ENCODE measurements at places on chromosomes 16 and 17.

GRCh38 chr17:79414063-79414792 is 196.6 kb downstream of the RBFOX3 start:
- DNase-seq = no peak

DNA sequence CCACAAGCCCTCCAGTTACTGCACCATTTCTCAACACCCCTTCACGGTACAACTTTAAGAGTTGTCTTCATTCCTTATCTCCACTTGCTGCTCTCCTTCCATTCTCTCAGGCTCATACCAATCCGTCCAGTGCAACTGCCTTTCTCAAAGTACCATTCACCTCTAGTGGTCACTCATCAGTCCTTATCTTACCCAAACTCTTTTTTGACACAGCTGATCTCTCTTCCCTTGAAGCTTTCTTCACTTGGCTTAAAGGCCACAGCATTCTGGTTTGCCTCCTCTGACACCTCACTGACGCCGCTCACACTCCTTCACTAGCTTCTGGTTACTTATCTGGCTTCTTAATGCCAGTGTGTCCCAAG is 24.9 kb downstream of the UBE2G1 start:
- no peak for DNase-seq

DNA sequence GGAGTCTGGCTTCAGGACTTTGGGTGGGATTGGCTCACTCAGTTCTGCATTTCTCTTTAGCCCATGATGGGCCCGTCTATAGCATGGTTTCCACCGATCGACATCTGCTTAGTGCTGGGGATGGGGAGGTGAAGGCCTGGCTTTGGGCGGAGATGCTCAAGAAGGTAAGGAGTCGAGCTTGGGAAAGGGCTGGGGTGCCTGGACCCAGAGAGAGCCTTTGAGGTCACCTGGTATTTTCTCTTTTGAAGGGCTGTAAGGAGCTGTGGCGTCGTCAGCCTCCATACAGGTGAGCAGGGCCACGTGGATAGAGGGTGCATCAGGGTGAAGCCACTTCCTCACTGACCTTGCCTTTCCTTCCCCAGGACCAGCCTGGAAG is 2.2 kb downstream of the THOC6 start:
- DNase-seq = no peak

GRCh38 chr17:1762233-1762900 is 507 bp downstream of the SERPINF1 start:
- no peak for DNase-seq

GRCh38 chr17:10417431-10417830 is 4.3 kb downstream of the MYH8 start:
- no peak for DNase-seq

DNA sequence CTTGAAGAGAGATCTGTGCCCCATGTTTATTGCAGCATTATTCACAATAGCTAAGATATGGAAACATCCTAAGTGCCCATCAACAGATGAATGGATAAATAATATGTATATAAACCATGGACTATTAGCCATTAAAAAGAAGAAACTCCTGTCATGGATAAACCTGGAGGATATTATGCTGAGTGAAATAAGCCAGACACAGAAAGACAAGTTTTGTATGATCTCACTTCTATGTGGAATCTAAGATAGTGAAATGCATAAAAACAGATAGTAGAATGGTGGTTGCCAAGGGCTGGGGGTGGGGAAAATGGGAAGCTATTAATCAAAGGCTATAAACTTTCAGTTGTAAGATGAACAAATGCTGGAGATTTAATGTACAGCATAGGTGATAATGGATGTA is 19.9 kb upstream of the HEATR6 start:
- DNase-seq = no peak

- no peak for DNase-seq
These were observed 318 bp upstream of the RBL2 start for GRCh38 chr16:53433930-53434376.

DNA sequence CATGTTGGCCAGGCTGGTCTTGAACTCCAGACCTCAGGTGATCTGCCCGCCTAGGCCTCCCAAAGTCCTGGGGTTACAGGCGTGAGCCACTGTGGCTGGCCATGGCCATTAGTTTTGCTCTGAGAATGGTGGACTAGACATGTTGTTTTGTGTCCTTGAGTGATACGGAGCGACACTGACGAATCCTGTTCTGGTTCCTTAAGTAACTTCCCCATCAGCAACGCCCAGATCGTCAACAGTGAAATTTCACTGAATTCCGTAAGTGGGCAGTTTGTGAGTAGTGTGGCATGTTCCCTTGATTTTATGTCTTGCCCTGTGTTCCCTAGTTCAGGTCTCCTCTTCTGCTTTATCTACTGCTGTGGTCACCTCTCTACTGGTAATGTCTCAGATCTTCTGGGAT is 67.4 kb downstream of the SNX29 start:
- DNase-seq = no peak

DNA sequence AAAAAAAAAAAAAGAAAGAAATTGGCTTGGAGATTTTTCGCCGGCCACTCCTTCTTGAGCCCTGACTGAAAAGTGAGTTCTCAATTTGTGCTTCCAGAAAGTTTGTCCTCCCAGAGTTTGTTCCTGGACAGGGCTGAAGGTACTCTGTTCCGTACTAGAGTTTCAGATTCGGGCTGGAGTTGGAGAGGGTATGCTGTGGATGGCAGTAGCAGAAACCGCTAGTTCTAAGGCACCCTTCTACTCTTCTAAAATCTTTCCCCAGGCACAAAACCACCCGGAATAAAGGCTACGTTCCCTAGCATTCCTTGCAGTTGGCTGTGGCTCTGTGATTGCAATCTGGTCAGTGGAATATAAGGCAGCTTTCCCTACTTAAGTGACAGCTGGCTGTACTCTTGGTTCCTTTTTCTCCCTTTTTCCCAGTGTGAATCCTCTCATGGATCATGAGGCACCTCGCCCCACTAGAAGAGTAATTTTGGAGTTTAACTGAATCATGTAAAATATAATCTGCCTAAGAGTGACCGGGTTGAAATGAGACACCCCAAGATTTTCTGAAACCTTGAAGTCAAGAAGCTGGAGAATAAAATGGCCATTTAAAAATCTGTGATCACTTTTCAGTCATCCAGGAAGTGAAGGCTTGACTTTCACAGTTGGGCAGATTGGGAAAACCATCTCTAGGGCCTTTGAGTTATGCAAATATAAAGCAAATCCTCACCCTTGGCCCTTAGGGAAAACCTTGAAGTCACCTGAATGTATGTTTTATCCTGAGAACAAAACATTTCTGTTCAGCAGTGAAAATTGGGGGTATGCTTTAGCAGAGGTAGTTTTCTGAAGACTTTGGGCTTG is 901 bp upstream of the HEATR6 start:
- no peak for DNase-seq
